Stimulated activated CD8-positive, alpha-beta memory T cell treated with anti-CD3 and anti-CD28 coated beads, Interleukin-4, amount 100 ng/mL, for 24 hours (primary cell): ENCODE measurements at places on chromosomes 2 and 18.

DNA sequence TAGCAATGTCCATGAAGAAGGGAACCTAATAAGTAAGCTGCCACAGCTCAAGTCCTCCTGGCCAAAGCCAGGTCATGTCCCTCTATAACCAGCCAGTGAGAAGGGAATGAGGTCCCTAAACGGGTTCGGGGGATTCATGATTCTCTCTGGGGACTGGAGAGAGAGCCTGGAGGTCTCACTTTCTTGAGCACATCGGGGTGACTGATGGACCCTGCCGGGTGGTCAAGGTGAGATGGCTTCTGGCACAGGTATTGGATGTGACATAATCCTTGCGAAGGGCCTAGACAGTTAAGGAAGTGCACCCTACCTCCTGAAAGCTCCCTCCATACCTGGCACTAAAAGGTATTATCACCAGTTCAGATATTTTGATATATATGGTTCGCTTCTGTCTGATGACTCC lies 45.7 kb downstream of the HRH4 start:
- DNase-seq: no peak

DNA sequence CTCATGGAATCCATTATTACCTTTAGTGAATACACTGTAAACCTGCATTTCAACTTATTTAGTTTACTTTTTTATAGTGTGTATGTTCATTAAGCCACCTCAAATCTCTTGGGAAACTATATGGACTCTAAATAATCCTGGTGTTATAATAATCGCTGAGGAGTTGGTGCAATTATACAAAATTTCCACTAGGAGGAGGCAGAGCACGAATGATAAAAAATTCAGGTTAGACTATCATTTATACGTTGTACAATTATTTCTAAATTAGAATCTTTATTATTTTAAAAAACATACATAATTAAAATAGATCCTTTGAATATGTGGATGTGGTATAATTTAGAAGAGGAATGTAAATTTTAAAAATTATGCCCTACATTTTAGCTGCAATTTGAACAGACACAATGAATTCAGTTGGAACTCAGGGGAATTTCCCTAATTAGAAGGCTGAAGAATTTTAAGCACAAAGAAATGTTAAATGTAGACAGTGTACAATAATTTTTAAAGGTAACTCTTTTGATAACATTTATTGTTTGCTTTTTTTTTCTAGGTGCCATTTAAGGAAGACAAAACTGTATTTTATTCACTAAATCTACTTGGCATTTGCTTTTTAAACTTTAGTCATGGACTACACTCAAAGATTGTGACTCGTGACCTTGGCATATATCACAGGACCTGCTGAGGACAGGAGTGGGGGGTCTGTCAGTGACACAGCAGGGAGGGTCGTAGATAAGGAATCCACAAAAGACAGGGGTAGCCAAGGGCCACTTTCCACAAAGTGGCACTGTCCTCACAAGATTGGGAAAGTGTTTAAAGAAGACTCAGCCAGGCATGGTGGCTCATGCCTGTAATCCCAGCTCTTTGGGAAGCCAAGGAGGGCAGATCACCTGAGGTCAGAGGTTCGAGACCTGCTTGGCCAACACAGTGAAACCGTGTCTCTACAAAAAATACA lies 45.5 kb downstream of the RAB12 start:
- DNase-seq: no peak

GRCh38 chr2:11437602-11438001 lies 28.4 kb downstream of the E2F6 start:
- DNase-seq: no peak

DNA sequence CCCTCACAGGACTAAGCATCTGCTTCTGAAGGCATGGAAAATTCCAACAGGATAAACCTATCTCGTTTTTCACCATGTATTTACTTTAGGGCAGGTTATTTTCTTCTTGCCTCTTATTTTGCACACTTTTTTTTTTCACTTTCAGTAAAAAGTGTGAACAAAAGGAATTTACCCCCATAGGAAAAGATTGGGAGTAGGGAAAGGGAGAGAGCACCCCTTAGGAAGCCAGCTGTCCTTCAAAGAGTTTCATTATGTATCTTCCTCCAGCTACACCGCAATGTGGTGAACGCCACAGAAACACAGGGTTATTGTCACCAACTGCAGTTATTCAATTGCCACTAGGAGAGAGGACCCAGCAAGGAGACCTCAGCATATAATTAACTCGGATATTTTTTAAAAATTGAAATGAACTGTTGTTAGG lies 286.2 kb upstream of the VRK2 start:
- DNase-seq: no peak

DNA sequence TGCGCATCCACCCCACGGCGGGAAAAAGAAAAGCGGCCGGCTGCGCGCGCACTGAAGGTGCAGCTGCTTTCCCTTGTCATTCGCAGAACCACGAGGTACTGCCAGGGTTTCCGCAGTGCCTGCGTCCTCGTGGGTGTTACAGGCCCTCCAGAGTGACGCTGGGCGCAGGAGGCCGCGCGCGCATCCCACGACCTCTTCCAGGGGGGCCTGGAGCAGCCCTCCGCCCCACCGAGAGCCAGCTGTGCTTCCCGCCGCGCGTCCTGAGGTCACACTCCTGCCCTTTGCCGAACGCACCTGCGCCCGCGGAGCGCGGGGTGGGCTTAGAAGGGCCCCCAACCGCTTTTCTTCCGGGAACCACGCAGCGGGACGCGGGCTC lies 378 bp upstream of the IAH1 start:
- DNase-seq: peak; percentile 46

- DNase-seq: no peak
Observed at GRCh38 chr2:238101891-238102841, 2.0 kb downstream of the ESPNL start.

GRCh38 chr2:9232886-9233285 lies 26.3 kb downstream of the ASAP2 start:
- DNase-seq: no peak

GRCh38 chr2:61134141-61134540 lies 27.8 kb upstream of the C2orf74 start:
- no peak for DNase-seq

GRCh38 chr2:42095923-42096408 lies 48.1 kb downstream of the PKDCC start:
- peak; percentile 51 for DNase-seq

GRCh38 chr2:222670191-222671038 lies 1.0 kb upstream of the MOGAT1 start:
- no peak for DNase-seq

- DNase-seq: no peak
Observed at GRCh38 chr2:239294571-239295054, 106.2 kb downstream of the HDAC4 start.

- no peak for DNase-seq
Observed at GRCh38 chr2:187644981-187645380, 90.7 kb upstream of the TFPI start.

- peak; percentile 15 for DNase-seq
Observed at GRCh38 chr2:23658466-23658942, 268.4 kb downstream of the ATAD2B start.

DNA sequence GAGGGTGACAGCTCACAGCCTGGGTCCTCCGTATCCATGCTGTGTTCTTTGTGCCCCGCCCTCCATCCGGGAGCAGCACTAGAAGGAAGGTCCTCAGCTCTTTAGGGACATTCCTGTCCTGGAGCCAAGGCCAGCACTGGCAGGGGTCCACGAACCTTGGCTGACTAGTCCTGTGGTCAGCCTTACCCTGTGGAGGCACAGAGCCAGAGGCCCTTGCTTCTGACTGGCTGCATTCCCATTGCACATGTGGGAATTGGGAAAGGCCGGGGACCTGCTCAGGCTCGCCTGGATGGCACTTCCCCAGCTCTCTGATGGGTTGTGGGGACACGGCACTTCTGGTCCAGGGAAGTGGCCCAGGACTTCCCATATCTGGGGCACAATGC lies 24.9 kb upstream of the RHOB start:
- DNase-seq: no peak

DNA sequence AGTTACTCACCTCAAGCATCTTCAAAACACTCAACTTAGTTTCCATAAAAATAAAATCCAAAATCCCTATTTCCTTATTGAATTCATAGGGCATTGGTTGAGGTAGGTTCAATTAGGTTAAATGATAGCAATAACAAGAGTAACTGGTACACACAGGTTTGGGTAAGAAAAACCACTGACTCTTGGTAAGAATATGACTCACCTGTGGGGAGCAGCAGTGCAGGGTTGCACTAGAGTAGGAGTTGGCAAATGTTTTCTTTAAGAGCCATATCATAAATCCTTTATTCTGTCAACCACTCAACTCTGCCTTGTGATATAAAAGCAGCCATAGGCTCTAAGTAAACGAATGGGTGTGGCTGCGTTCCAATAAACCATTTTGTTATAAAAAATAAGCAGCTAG lies 71.4 kb upstream of the CDH20 start:
- no peak for DNase-seq
